Stimulated activated CD8-positive, alpha-beta memory T cell treated with anti-CD3 and anti-CD28 coated beads, Interleukin-15, amount 100 ng/mL, for 1 hour (primary cell): ENCODE measurements at places on chromosomes 6 and 20.
A peak's percentile ranks its signal among the peaks of the same experiment; 100 is the strongest.

DNA sequence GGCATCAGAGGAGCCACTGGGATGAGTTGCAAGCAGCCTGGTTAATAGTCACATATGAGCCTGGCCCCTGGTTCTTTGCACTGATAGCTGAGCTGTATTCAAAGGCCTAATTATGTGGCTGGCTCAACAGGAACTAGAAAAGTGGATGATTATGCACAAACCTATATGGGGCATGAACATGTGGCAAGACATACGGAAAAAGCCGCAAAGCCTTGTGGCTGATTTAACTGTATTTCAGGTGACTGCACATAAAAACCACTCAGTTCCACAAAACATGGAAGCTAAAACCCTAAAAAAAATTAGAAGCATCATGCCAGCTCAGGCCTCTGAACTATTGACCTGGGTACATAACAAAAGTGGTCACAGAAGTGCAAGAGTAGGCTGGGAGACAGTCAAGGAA is 13.0 kb upstream of the MUC22 start:
- DNase-seq = no peak

GRCh38 chr20:59724457-59725366 is 120.4 kb downstream of the PHACTR3 start:
- no peak for DNase-seq

DNA sequence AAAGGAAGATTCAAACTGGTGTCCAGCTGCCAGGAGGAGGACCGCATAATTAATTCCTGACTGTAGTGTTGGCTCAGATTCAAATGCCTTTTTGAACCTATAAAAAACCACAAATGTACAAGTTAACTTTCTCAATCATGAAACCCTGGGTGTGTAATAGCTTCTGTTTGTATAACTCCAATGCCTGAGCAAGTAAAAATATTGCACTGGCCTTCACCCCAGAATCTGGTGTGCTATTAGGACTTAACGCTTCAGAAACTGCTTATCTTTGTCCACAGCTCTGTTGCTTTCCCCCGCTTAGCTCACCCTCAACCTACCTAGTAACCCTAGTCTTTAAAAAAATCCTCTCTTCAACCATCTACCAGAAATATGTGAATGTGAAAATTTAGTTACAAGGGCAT is 119.1 kb upstream of the MAP7 start:
- DNase-seq = no peak

GRCh38 chr6:150394899-150395295 is 26.1 kb downstream of the IYD start:
- no peak for DNase-seq

DNA sequence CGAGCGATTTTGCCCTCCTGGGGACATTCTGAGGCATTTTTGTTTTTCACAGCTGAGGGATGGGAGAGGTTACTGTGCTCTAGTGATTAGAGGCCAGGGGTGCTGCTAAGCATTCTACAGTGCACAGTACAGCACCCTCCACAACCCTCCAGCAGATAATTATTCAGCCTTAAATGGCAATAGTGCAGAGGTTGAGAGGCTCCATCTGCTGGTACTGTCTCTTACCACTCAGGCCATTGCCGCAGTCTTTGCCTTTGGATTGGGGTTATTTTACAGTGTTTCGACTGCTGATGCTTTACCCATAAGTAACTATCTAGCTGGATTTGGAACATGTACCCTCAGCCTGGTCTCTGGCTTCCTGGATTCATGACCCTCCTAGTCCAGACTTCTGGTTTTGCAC is 705.3 kb downstream of the KIF16B start:
- no peak for DNase-seq

- no peak for DNase-seq
These were observed 92.7 kb downstream of the PREX1 start for GRCh38 chr20:48735112-48735511.

DNA sequence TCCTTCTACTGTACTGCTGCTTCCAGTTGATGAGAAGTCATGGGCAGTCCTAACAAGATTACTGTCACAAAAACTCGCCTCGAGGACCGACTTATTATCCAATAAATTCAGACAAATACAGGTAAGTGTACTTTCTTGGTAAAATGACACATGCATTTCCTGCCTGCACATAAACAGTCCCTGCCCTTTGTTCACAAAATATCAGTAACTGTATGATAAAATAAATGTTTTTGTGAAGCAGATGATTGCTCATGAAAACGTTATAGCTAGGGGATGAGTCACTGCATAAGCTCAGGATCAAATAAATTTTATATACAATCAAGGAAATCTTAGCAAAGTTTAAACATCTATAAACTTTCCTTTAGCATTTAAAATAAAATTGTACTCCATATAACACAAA is 164.5 kb upstream of the RIPOR2 start:
- DNase-seq = no peak

DNA sequence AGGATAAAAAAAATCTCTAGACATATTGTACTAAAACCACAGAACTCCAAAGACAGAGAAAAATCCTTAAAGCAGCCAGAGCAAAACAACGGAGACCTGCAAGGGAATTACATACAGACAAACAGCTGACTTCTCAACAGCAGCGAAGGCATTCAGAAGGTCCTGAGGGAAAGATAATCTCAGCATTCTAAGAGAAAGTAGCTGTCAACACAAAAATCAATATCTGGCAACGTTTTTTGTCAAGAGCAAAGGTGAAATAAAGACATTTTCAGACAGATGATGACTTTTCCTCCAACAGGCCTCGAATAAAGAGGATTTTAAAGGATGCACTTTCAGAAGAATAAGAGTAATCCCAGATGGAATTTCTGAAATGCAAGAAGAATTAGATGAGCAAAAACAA is 6.1 kb upstream of the SCGN start:
- no peak for DNase-seq

DNA sequence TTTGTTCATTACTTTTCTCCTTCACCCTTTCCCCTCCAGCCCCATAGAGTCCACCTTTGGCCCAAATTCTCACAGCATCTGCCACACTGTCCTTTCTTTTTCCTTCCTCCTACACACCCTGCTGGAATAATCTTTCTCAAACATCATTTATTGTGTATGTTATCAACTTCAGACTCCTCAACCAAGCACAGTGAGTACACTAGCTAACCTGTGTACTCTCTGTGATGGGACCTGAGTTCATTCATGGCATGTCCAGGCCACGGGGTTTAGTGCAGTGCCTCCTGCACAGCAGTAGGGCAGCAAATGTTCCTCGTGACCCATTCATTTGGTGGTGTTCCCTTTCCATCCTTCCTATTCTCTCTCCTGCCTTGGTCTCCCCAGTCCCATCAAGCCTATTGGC is 7.1 kb upstream of the ARMC12 start:
- DNase-seq = no peak

DNA sequence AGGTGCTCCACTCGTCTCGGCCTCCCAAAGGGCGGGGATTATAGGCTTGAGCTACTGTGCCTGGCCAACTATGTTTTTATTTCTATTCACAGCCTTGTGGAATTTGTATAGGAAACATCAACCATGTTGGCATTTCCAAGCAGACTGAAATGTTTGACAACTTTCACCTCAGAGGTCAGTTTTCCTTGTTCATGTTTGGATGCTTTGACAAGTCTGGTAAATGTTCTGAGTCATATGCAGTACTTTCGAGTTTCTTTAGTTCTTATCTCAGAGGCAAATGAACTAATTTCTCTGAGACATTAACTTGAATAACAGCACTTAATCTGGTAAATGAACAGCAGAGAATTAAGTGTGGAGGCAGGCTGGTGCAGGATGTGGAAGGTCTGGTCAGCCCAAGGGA is 373.4 kb upstream of the SYNCRIP start:
- no peak for DNase-seq

DNA sequence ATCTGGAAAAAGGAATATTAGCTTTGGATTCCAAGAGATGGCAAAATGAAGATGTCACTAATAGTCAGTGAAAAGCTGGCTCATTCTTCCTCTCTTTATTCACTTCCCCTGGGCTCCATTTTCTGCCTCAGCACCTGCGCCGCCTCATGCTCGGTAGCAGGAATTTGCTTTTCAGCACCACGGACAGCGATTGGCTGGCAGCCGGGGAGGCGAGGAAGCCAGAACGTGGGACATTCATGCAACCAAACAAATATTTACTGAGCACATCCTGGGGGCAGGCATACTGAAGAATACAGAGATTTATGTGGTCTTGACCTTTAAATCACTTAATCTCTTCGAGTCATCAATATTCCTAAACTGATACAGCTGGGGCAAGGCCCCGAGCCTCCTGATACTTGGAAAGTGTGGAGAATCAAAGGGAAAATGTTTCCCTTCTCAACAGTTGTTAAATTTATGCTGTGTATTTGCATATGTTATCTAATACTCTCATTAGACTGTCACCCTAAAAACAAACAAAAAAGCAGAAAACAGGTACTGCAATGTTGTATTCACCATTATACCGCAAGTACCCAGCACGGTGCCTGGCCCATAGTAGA is 12.1 kb upstream of the PDYN start:
- DNase-seq = peak; percentile 27

- DNase-seq = no peak
These were observed 83.5 kb upstream of the SPTLC3 start for GRCh38 chr20:12925210-12925755.

GRCh38 chr6:32685603-32686002 is 19.1 kb upstream of the HLA-DQB1 start:
- no peak for DNase-seq

DNA sequence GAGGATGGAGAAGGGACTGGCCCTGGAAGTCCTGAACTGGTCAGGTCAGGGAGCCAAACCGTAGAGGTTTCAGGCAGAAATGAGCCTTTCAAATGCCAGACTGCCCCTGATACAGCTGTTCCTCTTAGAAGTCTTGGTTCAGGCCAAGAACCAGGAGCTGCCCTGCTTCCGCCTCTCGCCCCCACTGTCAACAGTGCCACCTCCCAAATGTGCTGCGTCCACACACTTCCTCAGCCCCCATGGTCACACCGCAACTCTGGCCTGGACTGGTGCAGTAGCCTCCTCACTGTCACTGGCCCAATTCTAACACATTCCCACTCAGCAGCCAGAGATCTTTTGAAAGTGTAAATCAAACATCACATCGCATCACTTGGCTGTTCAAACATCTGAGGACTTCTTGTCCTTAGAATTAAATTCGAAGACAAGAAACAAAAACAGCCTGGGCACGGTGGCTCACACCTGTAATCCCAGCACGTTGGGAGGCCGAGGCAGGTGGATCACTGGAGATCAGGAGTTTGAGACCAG is 69.7 kb downstream of the STK35 start:
- DNase-seq = no peak

- DNase-seq = no peak
These were observed 34.7 kb downstream of the MAN1A1 start for GRCh38 chr6:119314885-119315272.

DNA sequence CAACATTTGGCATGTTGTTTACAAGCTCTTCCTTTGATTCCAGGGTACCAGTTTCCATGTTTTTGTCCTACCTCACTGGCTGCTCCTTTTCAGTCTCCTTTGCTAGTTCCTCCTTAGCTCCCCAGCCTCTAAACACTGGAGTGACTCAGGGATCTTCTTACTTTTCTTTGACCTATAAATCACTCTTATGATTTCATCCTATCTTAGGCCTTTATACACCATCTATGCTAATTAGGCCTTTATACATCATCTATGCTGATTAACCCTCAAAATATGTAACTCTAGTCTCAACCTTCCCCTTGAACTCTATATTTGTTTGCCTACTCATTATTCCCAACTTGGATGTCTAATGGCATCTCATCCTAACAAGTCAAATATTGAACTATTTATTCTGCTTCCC is 9.5 kb downstream of the TMEM30A start:
- no peak for DNase-seq

DNA sequence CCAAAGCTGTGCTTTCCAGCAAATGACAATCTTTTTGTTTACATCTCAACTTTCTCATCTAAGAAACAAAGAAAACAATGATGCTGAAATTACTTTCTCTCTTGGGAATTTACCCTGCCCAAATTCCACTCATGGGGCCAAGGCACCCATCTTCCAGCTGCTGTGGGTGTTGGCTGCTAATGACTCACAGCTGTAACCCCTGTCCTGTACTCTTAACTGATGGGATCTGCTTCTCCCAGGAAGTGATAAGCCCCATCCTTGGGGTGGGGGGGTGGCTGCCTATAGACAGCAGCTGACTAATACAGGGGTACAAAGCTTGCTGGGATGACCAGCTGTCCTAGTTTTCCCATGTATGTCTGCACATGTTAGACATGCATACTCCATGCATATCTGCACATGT is 938.6 kb downstream of the C6orf118 start:
- no peak for DNase-seq

- no peak for DNase-seq
These were observed 700.6 kb downstream of the HACE1 start for GRCh38 chr6:104159045-104159618.

DNA sequence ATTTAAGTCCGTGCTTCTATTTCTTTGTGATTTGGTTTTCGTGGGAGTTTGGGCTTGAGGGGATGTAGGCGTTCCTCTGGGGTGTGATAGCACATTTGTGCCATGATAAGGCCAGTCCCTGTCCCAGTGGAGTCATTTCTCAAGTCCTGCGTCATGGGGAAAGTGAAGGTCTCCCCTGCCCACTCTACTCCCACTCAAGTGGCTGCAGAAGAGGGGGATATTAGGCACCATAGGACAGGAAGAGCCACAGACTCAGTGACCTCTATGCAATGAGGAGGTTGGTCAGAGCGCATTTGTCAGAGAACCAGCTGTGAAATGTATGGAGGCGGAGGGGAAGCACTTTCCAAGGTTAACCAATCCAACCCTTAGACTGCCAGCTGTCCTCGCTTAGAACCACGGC is 51.9 kb upstream of the EDN1 start:
- DNase-seq = no peak

- DNase-seq = no peak
These were observed 75.1 kb downstream of the ARID1B start for GRCh38 chr6:156852147-156852857.

GRCh38 chr6:112007254-112007653 is 46.6 kb upstream of the CCN6 start:
- no peak for DNase-seq

- DNase-seq = no peak
These were observed 243.0 kb upstream of the RIN2 start for GRCh38 chr20:19515074-19515473.

DNA sequence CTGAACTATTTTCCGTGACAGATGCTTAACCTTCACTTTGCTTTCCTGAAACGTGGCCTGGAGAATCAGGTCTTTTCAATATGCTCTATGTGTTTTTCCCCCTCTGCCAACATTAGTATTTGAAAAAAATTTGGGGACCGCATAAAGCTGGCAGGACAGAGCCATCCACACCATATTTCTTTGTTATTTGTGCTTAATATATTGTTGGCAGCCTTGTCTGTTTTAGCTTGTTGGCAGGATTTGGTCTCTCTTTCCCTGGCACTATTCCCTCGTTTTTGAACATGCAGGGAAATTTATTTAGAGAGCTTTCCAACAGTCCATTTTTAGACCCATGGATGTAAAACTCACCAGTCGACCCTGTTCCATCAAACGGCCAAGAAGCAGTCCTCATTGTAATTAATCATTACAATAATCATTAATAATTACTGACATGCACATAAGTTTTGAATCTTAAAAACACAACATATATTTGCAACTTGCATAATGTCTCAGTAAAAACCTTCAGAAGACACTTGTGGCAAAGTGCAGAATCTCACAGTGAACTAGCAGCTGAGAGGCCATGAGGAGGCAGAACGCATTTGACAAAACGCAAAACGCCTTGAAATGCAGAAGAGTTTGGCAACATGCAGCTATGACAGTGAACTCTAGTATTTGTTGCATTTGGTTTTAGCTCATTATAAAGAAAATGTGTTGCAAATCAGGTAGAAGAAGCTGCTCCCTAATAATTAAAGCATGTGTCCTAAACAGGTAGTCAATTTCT is 514.2 kb downstream of the C6orf118 start:
- no peak for DNase-seq

GRCh38 chr6:15493437-15494168 is 169.2 kb downstream of the DTNBP1 start:
- no peak for DNase-seq
